PC-9 (cell line): ENCODE measurements at places on chromosomes 5 and 9. TPM values are rescaled to one million over a fixed set of nuclear protein-coding genes. Genes with fewer than 3 reads are reported as not detected.

DRD1 gene
- not detected in 2 replicates for total RNA-seq

- no peak for DNase-seq
Observed at GRCh38 chr5:179343021-179343718, 2.1 kb downstream of the ADAMTS2 start.

IL13 gene
- total RNA-seq: not detected in 2 replicates

ITGA2 gene
- total RNA-seq: 24.7 and 35.8 TPM in 2 replicates

DNA sequence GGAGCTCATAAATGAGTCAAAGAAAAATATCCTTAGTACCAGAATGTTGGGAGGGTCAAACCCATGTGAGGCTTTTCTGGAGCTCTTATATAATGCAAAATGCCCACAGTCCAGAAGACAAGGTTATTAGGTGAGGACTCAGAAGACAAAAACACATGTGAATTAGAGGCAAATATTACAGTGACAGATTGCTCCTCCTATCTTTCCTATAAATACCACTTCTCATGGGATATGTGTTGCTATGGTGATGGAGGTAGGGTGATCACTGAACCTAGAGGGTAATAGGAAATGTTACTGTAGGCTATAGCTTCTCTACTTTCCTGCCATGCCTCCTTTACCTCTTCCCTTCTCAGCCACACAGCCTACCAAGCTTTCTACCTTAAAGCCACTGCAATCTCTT, 264.6 kb downstream of the SEC61B start:
- DNase-seq: no peak
